ENCODE measurements at places on chromosomes 13 and 19. TPM values are rescaled to one million over a fixed set of nuclear protein-coding genes. Genes with fewer than 3 reads are reported as not detected.

Gene NPAS1
- 1.1 TPM for total RNA-seq

Gene ADGRE2
- 0.71 TPM for total RNA-seq

Gene LYPD5
- 4.9 TPM for total RNA-seq

Gene LAIR2
- total RNA-seq: not detected

Gene NUFIP1
- 7.6 TPM for total RNA-seq

DNA sequence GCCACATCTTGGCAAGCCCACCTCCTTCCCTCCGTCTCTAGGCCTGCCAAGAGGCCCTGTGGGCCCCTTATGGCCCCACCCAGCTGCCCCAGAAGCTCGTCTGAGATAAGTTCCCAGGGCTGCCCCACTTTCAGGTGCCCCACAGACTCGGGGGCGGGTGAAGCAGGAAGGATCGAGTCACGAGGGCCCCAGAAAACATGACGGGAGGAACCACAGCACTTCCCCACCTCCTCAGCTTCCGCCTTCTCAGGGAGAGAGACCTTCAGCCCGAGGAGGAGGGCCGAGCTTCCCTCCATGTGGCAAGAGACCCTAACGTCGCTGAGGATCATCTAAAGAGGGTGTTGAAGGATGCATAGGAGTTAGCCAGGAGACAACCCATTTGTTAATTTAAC is 4.5 kb upstream of the IL12RB1 start:
- H3K27me3 ChIP-seq: no peaks in the 10 kb centered on the region
- no peaks in the 10 kb centered on the region for H3K4me1 ChIP-seq
- peak; percentile 49 for DNase-seq
- H3K27ac ChIP-seq: no peak overlapping the region

GRCh38 chr19:28794301-28794700 is 418.6 kb downstream of the UQCRFS1 start:
- no peaks in the 10 kb centered on the region for H3K4me1 ChIP-seq
- no peaks in the 10 kb centered on the region for H3K27me3 ChIP-seq
- H3K36me3 ChIP-seq: no peaks in the 10 kb centered on the region

DNA sequence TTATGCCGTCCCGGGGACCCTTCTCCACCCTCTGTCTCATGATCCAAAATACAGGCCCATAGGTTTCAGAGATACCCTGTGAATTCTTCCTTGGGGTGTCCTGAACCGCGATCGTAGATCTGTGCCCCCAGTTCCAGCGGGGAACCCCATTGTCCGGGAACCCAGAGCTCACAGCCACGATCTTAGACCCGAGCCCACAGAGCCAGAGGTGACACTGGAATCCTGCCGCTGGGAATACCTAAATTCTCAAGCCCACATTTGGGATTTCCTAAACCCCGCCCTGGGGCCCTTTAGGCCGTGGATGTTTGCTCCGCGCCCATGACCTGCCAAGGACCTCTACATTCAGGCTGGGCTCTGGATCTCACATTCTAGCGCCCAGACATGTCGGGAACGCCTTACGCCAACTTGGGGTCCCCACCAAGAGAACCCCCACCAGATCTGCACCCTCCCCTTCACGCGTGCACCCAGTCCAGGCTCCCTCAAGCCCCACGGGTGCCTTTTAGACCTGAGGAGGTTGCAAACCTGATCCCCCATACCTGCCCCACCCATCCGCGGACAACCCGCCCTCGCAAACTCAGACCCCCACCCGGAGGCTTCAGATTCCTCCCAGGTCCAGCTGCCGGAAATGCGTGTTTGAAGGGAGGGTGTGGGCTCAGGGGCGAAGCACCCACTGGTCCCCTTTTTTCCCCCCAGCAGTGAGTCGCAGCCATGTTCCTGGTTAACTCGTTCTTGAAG is 605 bp downstream of the CAPNS1 start:
- H3K27ac ChIP-seq: peak overlapping the region; percentile 96
- peak; percentile 36 for DNase-seq
- peak overlapping the region; percentile 94 for H3K4me3 ChIP-seq
- H3K4me1 ChIP-seq: peaks cover 8% of the 10 kb centered on the region
- no peaks in the 10 kb centered on the region for H3K27me3 ChIP-seq
- H3K36me3 ChIP-seq: no peaks in the 10 kb centered on the region

DNA sequence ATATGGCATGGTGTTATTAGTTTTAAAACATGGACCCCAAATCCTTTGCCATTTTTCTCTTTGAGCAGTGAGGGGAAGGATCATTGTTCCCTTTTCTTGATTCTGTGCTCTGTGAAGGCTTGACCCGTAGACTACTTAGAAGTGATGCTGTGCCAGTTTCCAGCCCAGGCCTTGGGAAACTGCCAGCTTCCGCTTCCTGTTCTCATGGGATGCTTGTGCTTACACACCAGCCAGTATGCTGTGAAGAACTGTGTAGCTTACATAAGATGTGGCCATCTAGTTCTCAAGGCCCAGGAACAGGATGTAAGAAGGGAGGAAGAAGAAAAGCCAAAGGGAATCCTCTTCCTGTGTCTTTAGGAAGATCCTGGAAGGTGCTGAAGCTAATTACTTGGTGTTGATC is 180.9 kb downstream of the PCCA start:
- H3K36me3 ChIP-seq: no peaks in the 10 kb centered on the region
- DNase-seq: peak; percentile 47
- H3K4me1 ChIP-seq: no peaks in the 10 kb centered on the region

- H3K27me3 ChIP-seq: no peaks in the 10 kb centered on the region
- no peak overlapping the region for H3K4me3 ChIP-seq
- H3K36me3 ChIP-seq: no peaks in the 10 kb centered on the region
- H3K27ac ChIP-seq: no peak overlapping the region
- no peak for DNase-seq
These were observed 45.7 kb upstream of the FLT1 start for GRCh38 chr13:28540612-28541011.

GRCh38 chr13:99894840-99895443 is 76.6 kb downstream of the ZIC5 start:
- H3K4me3 ChIP-seq: peak overlapping the region; percentile 12
- no peaks in the 10 kb centered on the region for H3K27me3 ChIP-seq
- H3K27ac ChIP-seq: no peak overlapping the region
- H3K4me1 ChIP-seq: peaks cover 9% of the 10 kb centered on the region

DNA sequence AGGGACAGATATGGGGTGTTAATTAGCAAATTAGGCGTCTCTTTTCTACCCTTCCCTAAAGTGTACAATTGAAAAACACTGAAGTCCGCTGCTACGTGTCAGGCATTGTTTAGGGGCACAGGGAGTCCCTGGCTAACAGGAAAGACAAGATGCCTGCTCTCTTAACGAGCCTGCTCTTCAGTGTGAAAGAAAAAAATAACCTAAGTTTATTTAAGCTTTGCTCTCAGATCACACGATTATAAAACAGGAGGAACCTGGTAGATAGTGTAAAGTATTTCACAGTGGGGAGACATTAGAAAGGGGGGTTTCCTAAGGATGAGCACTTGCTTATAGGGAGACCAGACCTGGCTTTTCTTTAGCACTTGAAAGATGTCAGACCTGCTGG is 38.7 kb downstream of the IGFL2 start:
- DNase-seq: no peak
- no peaks in the 10 kb centered on the region for H3K27me3 ChIP-seq
- no peak overlapping the region for H3K4me3 ChIP-seq
- H3K27ac ChIP-seq: no peak overlapping the region

DNA sequence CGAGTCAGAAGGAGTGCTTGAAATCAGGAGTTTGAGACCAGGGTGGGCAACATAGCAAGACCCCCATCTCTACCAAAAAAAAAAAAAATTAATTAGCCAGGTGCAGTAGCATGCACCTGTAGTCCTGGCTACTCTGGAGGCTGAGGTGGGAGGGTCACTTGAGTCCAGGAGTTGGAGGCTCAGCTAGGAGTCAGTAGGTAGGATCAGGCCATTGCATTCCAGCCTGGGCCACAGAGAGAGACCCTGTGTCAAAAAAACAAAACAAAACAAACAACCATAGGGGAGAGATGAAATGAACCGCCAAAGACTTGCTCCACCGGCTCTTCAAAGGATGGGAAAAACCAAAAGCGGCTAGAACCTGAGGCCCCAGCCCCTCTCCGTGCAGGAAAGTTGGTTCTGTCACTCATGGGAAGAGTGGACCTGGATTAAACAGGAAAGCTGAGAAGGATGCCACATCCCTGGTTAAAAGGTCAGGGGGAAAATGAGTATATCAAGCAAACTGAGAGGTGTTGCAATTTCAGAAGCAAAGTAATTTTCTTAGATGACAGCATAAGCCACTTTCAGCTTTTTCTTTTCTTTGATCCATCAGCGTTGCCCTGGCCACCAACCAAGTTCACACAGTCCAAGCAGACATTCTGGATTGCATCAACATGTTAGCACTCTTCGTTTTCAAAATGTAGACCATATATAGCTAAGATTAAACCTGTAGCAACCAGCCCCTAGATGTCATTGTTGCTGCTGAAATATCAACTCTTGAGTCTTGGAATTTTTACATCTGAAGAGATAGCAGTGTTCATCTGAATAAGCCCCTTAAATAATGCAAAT is 8.9 kb upstream of the ZNF507 start:
- H3K27me3 ChIP-seq: no peaks in the 10 kb centered on the region
- H3K36me3 ChIP-seq: no peaks in the 10 kb centered on the region
- no peaks in the 10 kb centered on the region for H3K4me1 ChIP-seq
- no peak overlapping the region for H3K27ac ChIP-seq
